ENCODE measurements at places on chromosomes 13 and 19.

DNA sequence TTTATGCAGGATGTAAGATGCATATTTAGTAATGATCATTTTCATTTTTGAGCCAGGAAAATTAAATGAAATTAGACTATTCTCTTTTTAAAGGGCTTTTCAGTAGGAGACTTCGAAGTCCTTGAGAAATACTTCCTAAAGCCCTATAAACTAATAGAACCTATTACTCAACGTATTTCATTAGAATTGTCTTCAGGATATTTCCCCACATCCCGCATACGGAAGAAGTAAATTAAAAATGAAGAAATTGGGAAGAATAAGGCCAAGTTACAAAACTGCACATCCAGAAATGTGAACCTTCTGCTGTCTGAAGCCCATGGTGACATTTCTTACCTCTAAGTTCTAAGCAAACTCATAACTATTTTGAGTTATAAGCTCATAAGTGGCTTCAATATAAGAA is 66.5 kb downstream of the RXFP2 start:
- no peak for DNase-seq

DNA sequence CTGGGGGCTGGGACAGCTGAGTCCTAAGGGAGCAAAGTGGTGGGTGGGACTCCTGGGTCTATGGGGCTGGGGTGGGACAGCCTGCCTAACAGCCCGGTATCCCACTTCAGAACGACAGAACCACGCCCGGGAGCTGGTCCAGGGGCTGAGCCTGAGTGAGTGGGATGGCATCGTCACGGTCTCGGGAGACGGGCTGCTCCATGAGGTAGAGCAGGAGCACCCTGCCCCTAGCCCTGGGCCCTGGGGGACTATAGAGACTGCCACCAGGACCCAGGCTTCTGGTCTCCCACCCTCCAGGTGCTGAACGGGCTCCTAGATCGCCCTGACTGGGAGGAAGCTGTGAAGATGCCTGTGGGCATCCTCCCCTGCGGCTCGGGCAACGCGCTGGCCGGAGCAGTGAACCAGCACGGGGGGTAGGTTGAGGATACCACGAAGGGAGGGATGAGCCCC is 8.6 kb downstream of the SPHK2 start:
- DNase-seq, result no peak

GRCh38 chr13:30607908-30608307 is 9.8 kb upstream of the USPL1 start:
- DNase-seq, result peak; percentile 28

DNA sequence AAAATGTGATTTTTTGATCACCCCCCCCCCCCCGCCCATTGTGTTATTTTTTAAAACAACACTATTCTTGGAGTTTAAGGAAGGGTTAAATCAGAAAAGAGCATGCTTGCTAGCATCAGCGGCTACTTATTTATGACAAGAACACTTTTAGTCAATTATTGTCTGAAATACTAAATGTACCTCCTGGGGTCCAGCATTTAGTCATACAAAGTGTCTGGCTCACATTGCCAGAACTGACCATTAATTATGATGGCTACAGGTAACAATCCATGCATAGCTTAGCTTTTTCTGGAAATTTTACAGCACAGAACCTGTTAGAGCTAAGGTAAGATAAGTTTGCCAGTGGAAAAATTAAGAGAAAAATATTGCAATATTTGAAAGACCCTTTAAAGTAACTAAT is 90.1 kb downstream of the PCDH9 start:
- no peak for DNase-seq

- no peak for DNase-seq
Measured at GRCh38 chr19:55462722-55463121, 1.3 kb upstream of the ISOC2 start.

GRCh38 chr19:42201489-42202289 is 15.8 kb downstream of the DEDD2 start:
- DNase-seq, result no peak

DNA sequence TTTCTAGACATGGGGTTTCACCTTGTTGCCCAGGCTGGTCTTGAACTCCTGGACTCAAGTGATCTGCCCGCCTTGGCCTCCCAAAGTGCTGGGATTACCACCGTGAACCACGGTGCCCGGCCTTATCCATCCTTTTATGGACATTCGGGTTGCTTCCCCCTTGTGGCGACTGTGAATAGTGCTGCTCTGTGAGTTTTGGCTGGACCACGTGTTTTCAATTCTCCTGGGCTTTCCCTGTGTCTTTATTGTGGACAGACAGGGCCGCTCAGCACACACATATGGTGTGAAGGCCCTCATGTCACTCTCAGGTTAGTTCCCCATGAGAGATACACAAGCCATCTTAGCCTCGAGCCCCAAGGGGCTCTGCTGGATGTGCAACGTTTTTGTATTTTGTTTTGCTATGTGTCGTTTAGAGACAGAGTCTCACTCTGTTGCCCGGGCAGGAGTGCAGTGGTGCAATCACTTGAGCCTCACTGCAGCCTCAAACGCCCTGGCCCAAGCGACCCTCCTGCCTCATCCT is 40.5 kb downstream of the MAU2 start:
- peak; percentile 32 for DNase-seq

- no peak for DNase-seq
Measured at GRCh38 chr13:22517544-22517943, 663.2 kb upstream of the SGCG start.

- DNase-seq, result no peak
Measured at GRCh38 chr13:34201050-34201913, 383.3 kb downstream of the RFC3 start.

DNA sequence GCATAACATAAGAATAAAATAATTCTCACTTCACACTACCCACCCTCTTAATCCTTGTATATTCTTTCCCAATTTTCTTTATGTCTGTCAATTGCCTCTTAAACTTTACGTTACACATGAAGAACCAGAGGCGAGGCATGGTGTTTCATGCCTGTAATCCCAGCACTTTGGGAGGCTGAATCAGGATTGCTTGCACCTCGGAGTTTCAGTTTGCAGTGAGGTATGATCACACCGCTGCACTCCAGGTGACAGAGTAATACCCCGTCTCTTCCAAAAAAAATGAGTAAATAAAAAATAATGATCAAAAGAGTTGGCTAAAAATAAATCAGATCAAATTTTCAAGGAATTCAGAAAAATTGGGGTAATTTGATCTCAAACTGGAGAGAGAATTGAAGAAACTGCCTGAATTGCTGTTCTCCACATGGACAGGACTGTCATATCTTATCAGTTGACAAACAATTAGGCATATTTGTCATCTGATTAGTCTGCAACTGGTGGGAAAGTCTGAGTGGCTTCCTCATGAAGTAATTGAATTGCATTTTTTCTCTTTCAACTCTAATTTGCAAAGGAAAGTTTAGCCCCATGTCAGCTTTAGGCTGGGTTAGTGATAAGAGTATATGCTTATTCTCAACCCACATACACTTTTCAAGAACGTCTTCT is 302.9 kb downstream of the ITGBL1 start:
- DNase-seq, result no peak

DNA sequence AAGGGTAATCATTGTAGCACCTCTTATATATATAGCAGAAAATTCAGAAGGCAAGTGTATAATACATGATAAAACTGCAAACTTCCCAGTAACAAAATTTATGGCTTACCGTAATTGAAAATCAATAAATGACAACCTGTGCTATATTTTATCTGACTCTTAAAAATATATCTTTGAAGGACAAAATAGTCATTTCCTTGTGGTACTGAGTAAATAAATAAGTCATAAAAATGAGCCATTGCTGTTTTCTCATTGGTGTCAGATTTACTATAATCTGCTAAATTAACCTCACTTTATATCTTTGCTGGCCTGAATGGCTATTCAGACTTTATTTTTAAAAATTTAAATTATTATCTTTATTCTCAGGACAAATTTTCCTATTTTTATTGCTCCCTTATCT is 1319.1 kb upstream of the SPRY2 start:
- no peak for DNase-seq

DNA sequence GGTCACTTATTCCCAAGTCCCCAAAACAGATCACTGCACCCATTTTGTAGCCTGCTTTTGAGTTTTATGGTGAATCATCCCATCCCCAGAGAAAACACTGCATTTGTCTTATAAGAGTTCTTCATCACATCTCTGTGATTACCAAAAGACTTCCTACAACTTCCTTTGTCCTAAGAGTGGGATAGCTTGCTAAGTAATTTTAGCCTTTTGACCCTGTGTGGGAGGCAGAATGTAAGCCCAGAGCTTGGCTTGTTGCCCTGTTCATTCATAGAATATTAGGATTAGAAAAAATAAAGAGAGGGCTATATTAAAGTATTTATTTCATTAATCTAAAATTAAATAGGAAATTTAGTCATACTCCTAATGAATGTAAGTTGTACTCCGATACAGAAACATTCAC is 213.3 kb downstream of the MZT1 start:
- DNase-seq, result no peak

DNA sequence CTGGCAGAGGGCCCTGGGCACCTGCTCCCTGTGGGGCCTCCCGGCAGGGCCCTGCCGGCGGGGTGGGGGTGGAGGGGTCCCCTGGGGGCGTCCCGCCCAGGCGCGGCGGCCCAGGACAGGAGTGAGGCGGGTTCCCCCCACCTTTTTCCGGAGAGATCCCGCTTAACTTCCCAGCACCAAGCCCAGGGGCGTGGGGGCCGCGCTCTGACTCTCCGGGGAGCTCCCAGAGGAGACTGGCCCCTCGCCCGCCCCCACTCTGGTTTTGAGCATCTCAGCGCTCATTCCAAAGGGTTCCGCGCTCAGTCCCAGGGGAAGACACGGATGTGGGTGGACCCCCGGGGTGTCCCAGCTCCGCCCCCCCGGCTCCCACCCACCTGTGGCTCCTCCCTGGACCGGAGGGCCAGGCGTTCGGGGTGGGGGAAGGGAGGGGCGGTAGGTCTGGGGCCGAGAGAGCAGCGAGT is 476 bp downstream of the C2CD4C start:
- no peak for DNase-seq

DNA sequence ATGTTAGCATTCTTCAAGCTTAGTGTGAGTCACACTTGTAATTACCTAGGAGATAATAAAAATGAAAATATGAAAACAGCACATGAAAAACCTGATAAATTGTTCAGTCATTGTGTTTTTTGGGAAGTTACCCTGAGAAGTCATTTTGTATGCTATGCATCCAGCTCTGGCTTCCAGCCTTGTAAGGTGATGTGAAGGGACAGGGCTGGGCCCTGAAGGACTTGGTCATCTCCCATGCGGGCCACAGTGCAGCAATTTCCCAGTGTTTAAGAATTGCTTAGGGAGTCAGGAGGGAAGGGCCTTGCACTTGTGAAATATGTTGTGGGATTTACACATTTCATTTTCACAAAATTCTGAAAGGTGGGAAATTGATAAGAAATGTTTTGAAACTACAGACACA is 41.3 kb downstream of the ARHGEF7 start:
- no peak for DNase-seq

- DNase-seq, result no peak
Measured at GRCh38 chr19:4682417-4683200, 12.5 kb upstream of the MYDGF start.

DNA sequence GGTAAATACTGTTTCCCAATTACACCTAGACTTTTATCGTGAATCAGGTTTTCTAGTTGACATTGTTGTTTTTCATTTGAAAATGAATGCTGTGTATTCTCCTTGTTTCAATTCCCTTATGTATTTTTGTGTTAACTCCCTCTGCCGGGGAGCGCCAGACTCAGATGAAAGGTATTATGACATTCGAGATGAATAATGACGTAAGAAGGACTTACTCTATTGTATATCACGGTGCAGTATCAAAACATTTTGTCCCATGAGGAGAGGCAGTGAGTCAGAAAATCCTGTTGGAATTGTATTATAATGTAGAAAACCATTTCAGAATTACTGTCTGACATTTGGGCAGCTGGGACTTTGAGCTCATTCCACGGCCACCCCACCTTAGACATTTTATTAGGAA is 61.6 kb downstream of the LRCH1 start:
- no peak for DNase-seq

DNA sequence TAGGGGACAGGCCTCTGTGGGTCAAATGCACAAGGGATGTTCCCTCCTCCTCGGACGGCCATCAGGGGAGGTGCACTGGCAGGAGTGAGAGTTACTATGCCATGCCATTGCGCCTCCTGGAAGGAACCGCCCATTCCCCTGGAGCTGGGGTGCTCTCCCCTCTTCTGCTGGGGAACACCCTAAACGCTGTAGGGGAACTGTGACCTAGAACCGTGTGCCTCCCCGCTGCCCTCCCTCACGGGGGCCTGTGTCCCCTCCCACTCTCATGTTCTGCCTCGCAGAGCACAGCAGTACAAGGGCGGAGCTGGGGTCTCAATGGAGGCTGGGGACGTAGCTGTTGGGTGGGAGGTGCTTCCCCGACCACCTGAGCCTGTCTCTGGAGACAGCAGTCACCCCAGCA is 17.2 kb upstream of the CRTC1 start:
- DNase-seq, result no peak

GRCh38 chr19:3981736-3982681 is 3.3 kb downstream of the EEF2 start:
- no peak for DNase-seq

DNA sequence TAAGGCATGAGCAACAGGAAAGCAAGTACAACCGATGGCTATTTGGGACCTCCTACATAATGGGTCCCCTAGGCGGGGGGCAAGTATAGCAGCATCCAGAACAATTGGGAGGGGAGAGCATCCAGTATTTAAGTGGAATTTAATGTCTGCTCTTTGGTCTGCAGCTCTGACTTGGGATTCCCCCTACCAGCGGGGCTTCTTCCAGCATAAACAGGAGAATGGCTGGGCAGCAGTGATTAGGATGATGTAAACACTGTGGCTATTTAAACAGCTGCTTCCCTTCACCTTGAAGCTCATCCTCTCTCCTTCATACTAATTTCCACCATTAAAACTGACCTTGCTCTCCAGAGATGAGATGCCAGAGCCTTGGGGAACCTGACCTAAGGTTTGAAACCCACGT is 73.9 kb upstream of the OXGR1 start:
- no peak for DNase-seq

- DNase-seq, result no peak
Measured at GRCh38 chr13:91195789-91196188, 151.7 kb upstream of the MIR17HG start.

DNA sequence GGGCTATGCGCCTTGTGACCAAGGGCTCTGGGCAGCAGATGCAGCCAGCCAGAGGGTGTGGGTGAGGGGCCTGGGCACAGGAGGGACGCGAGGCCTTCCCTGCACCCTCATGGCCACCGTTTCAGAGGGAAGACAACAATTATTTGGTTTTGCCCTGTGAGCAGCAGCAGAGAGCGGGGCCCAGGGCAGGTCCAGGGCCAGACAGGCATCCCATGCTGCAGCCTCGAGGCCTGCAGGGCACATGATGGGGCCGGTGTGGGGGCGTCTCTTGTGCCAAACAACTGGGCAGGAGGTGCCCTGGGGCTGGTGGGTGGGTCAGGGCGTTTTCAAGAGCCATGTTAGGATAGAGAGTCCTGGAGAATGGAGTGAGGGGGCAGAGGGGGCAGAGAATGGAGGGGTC is 79.4 kb downstream of the SCGB2B2 start:
- DNase-seq, result no peak

DNA sequence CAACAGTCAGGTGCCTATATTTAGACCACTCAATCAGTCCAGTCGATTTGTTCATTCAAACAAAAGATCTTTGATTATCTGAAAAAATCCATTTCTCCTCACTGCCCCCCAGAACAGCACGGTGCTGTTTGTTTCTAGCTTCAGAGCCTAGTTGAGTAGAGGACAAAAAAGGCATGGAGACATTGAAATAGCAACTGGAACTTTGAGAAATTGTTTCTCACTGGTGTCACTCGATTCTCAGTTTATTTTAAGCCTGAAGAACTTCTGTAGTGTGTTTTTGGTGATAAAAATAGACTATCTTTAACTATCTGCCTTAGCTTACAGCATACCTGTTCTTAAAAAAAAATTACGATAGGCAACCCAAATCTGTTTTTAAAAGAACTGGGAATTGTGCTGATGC is 67.1 kb downstream of the ARHGAP35 start:
- DNase-seq, result no peak
